HCT116 (cell line): ENCODE measurements at places on chromosomes 13 and 19. TPM values are rescaled to one million over a fixed set of nuclear protein-coding genes. Genes with fewer than 3 reads are reported as not detected.

The ZNF846 gene
- 1.2 TPM for total RNA-seq

The KLF16 gene
- 64.3 TPM for total RNA-seq

The ZNF492 gene
- not detected for total RNA-seq

The COX7A1 gene
- total RNA-seq: not detected

The CYP2A6 gene
- 0.57 TPM for total RNA-seq

The FCAR gene
- total RNA-seq: not detected

The ACP7 gene
- total RNA-seq: 4.7 TPM

The DOCK6 gene
- 82.4 TPM for total RNA-seq

The SRRM5 gene
- total RNA-seq: not detected

The CGB8 gene
- total RNA-seq: 0.34 TPM

The ZNF69 gene
- total RNA-seq: not detected

The ZNF497 gene
- total RNA-seq: 5.1 TPM

The NKPD1 gene
- total RNA-seq: 0.64 TPM

The AMH gene
- total RNA-seq: 42.8 TPM

The PABPC3 gene
- total RNA-seq: 0.59 TPM

The ARL11 gene
- not detected for total RNA-seq

The ZNF836 gene
- total RNA-seq: not detected

The EGLN2 gene
- 58.6 TPM for total RNA-seq

The RAB3A gene
- 10.6 TPM for total RNA-seq

The GNA15 gene
- total RNA-seq: 1.5 TPM

The PPM1N gene
- 5.2 TPM for total RNA-seq

The ZNF578 gene
- total RNA-seq: not detected

The CFD gene
- 80.2 TPM for total RNA-seq

The NPAS1 gene
- total RNA-seq: 4.6 TPM

The ATP8B3 gene
- 17.0 TPM for total RNA-seq

The PEAK3 gene
- not detected for total RNA-seq
